ENCODE measurements at places on chromosomes 12 and 14.

DNA sequence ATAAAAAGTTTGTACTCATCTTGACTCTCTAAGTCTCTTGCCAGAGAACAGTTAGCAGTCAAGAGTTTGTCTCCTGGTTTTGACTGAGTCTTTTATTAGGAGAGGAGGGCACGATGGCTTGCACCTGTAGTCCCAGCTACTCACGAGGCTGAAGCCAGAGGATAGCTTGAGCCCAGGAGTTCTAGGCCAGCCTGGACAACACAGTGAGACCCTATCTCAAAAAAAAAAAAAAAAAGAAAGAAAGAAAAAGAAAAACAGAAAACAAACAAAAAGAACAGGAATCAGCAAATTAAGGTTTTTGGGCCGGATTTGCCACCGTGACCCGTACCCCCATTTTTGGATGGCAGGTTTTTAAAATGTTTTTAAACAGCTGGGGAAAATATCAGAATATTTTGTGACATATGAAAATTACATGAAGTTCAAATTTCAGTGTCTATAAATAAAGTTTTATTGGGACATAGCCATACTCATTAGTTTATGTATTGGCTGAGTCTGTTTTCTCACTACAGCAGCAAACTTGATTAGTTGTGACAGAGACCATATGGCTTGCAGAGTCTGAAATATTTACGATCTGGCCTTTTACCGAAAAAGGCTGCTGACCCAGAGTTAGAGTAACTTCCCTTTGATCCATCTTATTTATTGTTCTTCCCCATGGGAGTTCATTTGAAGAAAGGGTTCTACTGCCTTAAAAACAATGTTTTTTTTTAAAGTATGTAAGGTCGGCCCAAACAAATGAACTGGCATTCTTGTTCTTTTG is 31.2 kb downstream of the VEZT start:
- DNase-seq, result no peak

DNA sequence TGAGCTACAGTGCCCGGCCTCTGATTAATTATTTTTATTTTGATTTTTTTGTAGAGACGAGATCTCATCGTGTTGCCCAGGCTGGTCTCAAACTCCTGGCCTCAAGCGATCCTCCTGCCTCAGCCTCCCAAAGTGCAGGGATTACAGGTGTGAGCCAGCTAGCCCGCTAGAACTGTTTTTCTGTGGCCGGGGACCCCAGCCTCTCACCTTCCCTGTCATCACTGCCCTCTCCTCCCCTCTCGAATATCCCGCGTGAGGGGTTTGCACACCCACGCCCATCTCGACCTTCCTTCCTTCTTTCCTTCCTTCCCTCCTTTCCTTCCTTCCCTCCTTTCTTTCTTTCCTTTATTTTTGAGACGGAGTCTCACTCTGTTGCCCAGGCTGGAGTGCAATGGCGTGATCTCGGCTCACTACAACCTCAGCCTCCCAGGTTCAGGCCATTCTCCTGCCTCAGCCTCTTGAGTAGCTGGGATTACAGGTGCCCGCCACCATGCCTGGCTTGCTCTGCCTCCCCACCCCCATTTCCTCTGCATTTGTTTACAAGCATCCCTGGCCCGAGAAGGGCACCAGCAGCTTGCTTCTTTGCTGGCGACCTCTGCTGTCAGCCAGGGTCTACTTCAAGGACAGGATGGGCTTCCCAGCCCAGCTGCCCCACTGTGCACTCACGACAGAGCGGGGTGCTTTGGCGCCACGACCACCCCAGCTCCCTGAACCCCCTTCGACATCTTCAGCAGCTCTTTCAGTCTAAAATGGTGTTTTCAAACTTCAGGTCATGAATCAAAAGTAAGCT is 4.3 kb upstream of the TRAF3 start:
- no peak for DNase-seq

- no peak for DNase-seq
Measured at GRCh38 chr12:119201789-119202543, 23.2 kb downstream of the HSPB8 start.

- DNase-seq, result no peak
Measured at GRCh38 chr14:93742761-93743160, 45.5 kb downstream of the PRIMA1 start.

GRCh38 chr12:52208424-52209165 is 16.8 kb upstream of the KRT80 start:
- no peak for DNase-seq

DNA sequence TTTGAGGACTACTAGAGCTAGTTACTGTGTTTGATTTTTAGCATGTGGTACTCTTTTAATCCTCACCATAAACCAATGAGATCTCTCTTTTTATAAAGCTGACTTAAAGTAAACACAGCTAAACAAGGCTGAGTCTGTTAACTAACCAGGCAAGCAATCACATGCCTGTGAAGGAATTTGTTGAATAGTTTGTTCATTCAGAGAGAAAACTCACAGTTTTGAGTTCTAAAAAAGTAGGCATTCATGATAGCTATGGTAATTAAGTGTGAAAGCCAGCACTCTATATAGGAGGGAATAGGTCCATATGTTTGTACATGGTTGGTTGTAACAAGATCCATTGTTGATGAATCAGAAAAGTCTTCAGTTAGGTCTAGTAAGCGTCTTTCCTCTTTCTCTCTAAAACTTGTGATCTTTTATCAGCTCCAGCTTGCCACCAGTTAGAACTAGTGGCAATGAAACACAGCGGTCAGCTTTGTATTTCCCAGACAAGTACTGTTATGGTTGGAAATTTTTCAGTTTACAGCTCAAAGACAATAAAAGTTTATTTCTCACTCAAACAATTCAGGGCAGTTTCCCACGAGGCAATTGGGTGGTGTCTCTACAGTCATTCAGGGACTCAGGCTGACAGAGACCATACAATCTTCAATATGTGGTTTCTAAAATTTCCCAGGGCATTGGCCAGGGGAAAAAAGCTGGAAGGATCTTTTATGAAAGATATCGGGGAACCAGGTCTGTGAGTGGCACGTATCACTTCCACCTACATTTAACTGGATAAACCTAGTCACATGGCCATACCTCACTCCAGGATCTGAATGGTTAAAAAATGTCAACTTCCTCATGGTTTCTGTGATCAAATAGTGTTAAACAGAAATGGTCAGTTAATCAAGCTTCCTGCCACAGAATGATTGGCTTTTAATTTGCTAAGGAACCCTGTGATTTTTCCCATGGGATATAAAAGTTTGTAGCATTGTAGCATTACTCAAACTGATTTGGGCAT is 203.1 kb downstream of the KIF21A start:
- no peak for DNase-seq

DNA sequence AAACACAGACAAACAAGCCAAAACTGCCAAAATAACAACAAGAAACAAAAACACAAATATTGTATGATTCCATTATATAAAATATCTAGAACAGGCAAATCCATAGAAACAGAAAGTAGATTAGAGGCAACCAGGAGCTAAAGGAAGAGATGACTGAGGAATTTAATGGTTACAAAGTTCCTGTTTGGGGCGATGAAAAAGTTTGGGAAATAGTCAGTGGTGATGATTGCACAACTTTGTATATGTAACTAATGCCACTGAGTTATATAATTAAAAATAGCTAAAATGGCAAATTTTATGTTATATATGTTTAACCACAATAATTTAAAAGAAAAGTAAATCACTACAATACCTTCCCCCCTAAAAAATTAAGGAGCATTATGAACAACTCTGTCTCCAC is 24.5 kb downstream of the GNPTAB start:
- no peak for DNase-seq

DNA sequence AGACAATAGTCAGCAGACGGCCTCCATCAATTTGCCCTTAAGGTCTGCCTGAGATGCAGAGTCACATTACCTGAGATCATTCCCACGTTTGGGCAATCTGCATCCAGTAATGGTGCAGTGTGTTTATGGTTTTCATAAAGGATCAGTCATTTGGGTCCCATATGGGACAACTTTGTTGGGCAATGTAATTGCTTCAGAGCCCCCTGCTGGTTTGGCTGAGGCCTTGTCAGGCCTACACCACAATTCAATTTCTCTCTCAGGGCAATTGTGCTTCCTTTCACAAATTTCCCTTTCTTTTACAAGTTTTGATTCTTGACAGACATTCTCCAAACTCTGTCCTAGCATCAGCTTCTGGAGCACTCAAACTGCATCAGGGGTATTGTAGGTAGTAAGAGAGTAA is 191.2 kb upstream of the SSTR1 start:
- no peak for DNase-seq

GRCh38 chr12:91928501-91928900 is 217.1 kb downstream of the BTG1 start:
- no peak for DNase-seq

DNA sequence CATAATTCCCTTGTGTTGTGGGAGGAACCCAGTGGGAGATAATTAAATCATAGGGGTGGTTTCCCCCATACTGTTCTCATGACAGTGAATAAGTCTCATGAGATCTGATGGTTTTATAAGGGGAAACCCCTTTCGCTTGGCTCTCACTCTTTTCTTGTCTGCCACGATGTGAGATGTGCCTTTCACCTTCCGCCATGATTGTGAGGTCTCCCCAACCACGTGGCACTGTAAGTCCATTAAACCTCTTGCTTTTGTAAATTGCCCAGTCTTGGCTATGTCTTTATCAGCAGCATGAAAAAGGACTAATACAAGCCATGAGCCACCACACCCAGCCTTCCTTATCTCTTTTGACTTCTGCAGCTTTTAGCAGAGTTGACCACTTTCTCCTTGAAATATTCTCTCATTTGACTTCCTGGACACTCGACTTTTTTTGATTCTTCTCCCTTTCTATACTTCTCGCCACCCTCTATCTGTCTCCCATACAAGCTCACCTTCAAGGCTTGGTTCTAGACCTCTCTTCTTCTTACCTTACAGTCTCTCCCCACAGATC is 2.3 kb downstream of the MTERF2 start:
- DNase-seq, result no peak

Data from GM12891 (cell line).